ENCODE measurements at places on chromosomes 3 and 15.

DNA sequence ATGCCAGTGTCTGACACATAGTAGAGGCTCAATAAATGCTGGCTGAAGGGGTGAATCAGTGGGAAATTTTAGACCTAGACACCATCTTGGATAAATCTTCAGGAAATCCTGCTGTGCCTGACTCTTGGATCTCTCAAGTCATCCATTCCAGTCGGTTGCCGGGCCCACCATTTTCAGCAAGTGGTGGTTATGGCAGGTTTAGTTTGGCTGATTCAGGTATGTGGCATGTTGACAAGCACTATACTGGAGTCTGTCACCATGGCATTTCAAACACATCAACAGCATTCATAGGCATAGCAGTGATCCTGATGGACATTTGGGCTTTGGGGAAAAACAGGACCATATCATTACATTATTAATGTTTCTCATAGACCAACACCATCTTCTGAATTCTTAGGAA, 25.7 kb upstream of the APH1B start:
- DNase-seq = no peak

- no peak for DNase-seq
Measured at GRCh38 chr3:185594073-185594472, 8.0 kb downstream of the SENP2 start.

- no peak for DNase-seq
Measured at GRCh38 chr15:88711806-88712205, 73.0 kb downstream of the ISG20 start.

DNA sequence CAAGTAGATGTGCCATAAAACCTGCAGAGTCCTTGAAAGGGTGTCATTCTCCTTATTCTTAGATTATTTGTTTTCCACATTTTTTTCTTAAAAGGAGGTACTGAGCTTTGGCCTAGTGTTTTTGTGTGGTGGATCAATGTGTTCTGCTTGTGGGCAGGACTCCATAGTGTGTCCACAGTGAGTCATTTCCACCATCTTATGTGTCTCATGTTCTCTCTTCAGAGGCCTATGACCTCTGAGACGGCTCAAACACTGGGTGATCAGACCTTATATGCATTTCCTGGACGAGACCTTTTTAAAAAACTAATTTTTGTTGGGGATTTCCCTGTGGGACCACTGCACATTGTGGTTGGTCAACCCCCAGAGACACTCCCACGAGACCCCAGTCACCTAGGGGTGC, 93.4 kb downstream of the CHCHD4 start:
- DNase-seq = no peak

GRCh38 chr3:134110963-134111362, 81.2 kb upstream of the SLCO2A1 start:
- DNase-seq = no peak

DNA sequence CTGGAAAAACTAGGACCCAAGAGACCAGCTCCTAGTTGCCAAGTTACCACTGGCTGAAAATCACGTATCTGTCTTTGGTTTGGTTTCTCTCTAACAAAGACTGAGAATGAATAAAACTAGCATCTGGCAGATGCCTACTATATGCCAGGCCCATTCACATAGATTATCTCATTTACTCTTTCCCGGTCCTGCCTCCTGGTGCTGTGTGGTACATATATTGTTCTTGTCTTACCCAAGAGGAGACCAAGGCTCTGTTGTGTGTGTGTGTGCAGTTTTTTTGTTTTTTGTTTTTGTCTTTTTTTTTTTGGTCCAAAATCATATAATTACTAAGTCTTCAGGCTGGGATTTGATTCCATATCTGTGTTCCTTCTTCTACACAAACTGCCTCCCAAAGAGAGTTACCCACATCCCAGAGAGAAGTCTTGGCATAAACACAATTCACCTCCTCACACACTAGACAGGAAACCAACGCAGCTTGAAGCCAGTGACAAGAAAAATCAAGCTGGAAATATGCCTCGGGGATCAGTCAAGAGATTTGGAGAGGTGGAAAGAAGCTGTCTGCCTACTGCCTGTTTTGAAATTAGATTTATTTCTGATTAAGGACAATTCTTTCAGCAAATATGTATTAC, 891 bp downstream of the AHSG start:
- no peak for DNase-seq

DNA sequence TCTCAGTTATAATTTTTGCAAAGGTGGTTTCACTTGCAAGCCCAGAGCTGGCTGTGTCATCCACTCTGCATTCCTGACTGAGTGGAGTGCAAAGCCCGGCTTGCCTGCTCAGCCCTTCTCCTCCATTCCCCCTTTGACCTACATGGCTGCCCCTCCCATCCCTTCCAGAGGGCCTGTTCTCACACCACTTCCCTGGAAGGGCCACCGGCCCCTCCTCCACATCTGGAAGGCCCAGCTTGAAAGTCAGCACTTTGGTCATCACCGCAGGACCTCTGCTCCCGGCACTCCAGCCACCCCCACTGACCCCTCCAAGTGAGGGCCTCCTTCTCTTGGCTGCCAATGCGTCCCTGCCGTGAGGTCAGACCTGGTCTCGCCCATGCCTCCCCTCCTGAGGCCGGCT, 74.1 kb upstream of the RNF7 start:
- no peak for DNase-seq

- no peak for DNase-seq
Measured at GRCh38 chr3:189042832-189043231, 128.9 kb upstream of the TPRG1 start.

GRCh38 chr3:138105598-138105997, 9.8 kb downstream of the DZIP1L start:
- no peak for DNase-seq

GRCh38 chr15:41259546-41260189, 28.6 kb downstream of the CHP1 start:
- DNase-seq = no peak

DNA sequence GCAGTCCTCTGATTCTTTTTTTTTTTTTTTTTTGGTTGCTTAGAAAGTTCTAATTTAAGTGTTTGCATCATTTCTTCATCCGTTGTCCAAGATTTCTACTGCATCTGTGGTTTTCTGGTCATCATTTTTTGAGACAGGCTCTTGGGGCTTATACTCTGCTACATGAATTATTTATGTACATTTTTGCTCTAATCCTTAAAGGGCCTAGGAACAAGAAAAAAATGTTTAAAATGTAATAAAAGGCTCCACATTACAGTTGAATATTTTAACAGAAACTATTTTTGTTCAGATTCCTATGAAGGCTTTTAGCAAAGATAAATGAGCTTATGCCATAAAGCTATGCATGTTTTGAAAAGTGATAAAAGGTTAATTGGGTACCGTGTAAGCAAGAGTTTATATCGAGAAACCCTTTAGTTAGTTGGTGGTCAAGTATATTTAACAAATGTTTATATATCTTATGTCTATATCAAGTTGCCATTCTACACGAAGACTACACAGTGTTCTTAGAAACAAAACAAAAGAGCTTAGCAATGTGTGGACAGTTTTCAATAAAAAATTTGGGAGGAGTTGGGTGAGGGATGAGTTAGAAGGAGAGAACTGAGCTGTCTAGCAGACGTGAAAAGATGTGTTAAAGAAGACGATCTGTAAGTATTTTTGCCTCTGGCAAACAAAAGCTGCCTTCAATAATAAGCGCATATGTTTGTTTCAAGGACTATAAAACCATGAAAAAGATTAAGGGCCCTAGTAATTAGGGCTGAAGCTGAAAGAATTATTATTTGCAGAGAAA, 563.6 kb upstream of the NAALADL2 start:
- DNase-seq = no peak

- DNase-seq = no peak
Measured at GRCh38 chr15:62147551-62147950, 17.5 kb downstream of the C2CD4B start.

- DNase-seq = no peak
Measured at GRCh38 chr3:127650236-127650635, 21.3 kb downstream of the PODXL2 start.

- DNase-seq = no peak
Measured at GRCh38 chr15:31758126-31758525, 272.2 kb upstream of the CHRNA7 start.

- DNase-seq = no peak
Measured at GRCh38 chr3:50408443-50408944, 49.2 kb upstream of the TMEM115 start.

DNA sequence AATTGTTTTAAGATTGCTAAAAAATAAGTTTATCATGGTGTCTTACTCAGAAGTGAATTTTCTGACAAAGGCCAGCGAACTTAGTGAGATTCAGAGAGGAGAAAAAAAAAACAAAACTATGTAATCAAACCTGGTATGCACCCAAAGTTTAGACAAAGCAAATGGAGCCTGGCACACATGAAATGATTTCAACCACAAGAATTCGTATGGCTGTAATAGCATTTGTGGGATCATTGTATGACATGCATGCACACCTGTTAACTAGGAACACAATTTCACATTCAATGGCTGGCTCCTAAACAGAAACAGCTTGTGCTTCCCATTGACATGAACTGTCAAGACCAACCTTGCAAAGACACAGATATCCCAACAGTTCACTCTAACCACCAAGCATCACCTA, 94.6 kb downstream of the ZIC4 start:
- no peak for DNase-seq

GRCh38 chr3:80017369-80017768, 249.6 kb upstream of the ROBO1 start:
- DNase-seq = no peak

GRCh38 chr15:61746589-61746988, 313.7 kb downstream of the VPS13C start:
- DNase-seq = no peak

DNA sequence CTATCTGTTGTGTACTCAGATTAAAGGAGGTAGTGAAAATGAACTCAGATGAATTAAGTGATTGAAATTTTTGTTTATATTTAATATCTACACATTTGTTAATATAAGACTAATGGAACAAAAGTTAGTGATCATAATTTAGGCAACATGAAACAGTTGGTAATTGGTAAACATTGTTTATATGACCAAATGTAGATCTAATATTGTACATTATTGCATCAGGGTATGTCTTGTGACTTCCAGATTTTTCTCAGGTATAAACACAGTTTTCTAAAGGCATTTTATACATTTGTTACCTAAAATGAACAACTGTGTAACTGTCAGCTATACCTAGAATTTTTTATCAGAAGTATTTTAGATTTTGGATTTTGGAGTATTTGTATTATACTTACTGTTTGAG, 14.8 kb downstream of the GMPS start:
- no peak for DNase-seq

Measured in stimulated activated CD4-positive, alpha-beta T cell treated with anti-CD3 and anti-CD28 coated beads, Interleukin-12 subunit alpha, Interleukin-12 subunit beta, amount 100 ng/mL, for 24 hours (primary cell).